ENCODE measurements at places on chromosomes 1 and 21. TPM values are rescaled to one million over a fixed set of nuclear protein-coding genes. Genes with fewer than 3 reads are reported as not detected.

S100A7 gene
- total RNA-seq: not detected

C4BPA gene
- not detected for total RNA-seq

SPSB1 gene
- total RNA-seq: 13.2 TPM

RSPO1 gene
- total RNA-seq: not detected

CYP4A11 gene
- not detected for total RNA-seq

PCP4 gene
- not detected for total RNA-seq
